ENCODE measurements at places on chromosomes 12 and 14. TPM values are rescaled to one million over a fixed set of nuclear protein-coding genes. Genes with fewer than 3 reads are reported as not detected.

GRCh38 chr12:56146492-56147460 lies 5.6 kb upstream of the MYL6B start:
- no peak for DNase-seq

- DNase-seq, result no peak
Measured at GRCh38 chr14:87955501-87955900, 37.5 kb downstream of the GALC start.

- no peak for DNase-seq
Measured at GRCh38 chr12:51692016-51692415, 101.0 kb downstream of the SCN8A start.

- DNase-seq, result no peak
Measured at GRCh38 chr14:104784218-104784568, 11.4 kb downstream of the AKT1 start.

- no peak for DNase-seq
Measured at GRCh38 chr12:3207858-3208257, 130.7 kb downstream of the TSPAN9 start.

GRCh38 chr12:108321688-108322087 lies 17.4 kb downstream of the CMKLR1 start:
- no peak for DNase-seq

GRCh38 chr12:77608271-77608824 lies 222.3 kb upstream of the NAV3 start:
- DNase-seq, result no peak

DNA sequence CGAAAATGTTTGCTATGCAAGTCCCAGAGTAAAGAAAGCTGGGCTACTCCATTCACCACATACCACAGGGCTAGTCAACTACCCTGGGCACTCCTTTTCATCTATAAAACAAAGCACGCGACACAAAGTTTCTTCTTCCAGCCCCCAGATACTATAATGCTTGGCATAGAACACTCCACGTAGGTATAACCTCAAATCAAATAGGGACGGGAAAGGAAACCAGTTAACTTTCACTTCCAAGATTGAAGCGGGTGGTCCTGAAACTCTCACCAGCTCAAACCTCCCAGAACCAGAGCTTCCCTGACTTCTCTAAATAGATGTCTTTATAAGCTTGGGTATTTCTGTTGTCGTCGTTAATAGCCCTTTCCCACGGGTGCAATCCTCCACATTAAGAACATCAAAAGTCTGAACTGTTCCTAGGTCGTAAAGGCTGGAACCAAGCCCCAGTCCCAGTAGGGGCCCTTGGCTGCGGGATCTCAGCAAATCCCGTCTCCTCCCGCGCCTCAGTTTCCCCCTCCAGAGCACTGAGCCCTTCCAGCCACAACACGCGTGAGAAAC lies 647 bp downstream of the LGMN start:
- no peak for DNase-seq

- DNase-seq, result no peak
Measured at GRCh38 chr12:3761116-3761735, 8.3 kb upstream of the CRACR2A start.

DNA sequence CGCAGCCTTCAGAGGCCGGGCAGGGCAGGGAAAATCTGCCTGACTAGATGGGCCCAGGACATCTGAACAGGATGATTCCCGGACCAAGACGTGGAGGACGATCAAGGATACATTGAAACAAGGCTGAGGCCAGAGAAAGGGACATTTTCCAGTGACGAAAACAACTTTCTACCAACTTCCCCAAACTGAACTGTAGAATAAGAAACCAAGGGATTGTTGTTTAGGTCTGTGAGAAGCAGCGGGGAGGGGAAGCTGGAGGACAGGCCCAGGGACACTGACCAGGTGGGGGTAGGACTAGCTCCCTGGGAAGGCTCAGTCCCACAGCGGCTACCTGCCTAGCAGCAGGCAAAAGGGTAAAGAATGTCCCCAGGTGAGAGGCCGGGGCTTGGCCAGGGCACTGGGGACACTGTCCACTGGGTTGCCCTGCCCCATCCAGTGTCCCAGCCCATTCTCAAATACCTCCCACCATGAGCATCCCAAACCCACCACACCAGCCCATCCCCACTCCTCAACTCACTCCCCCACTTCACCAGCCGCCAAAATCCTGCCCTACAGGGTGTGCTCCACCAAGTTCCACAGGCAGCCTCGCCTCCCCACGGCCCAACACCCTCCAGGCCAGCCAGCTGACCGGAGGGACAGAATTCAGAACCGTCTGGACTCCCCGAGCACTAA lies 995 bp downstream of the TNFRSF1A start:
- DNase-seq, result no peak

- DNase-seq, result no peak
Measured at GRCh38 chr12:44775901-44776300, 100.2 kb downstream of the NELL2 start.

GRCh38 chr12:76786986-76787385 lies 23.1 kb downstream of the ZDHHC17 start:
- DNase-seq, result no peak

GRCh38 chr12:14665354-14666348 lies 30.7 kb downstream of the GUCY2C start:
- no peak for DNase-seq

DNA sequence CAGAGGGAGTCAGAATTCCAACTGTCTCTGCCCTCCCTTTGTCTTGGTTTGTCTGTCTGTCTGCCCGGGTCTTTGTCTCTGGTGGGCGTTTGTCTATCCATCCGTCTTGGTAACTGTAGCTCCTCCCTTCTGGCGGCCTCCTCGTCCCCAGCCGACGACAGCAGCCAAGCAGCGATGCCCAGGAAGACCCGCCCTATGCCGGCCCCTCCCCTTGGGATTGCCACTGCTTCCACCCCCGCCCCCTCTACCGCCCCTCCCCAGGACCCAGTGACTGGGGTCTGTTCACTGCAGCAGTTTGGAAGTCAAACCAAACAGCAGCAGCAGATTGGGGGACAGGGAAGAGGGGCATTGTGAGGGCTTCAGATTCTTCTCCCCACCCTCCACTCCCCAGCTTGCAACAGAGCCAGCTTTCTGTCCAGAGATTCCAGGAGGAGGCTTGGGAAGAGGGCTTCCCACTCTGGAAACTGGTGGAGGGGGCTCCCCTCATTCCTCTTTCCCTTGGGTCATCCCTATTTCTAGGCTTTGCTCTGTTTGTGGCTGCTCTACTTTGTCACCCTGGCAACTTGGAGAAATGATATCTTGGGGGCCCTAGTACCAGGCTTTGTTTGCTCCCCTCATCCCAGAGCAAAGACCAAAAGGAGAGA lies 2.4 kb upstream of the RARG start:
- no peak for DNase-seq

DNA sequence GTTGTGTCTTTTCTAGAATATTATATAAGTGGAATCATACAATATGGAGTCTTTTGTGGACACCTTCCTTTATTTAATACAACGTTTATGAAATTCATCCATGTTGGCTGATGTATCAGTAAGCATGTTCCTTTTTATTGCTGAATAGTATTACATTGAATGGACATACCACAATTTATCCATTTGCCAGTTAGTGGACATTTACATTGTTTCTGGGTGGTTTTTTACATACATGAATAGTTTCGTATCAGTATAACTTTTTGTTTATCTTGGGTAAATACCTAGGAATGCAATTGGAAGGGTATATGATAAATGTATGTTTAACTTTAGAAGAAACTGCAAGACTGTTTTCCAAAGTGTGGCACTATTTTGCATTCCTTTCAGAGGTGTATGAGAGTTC lies 23.1 kb downstream of the IQSEC3 start:
- DNase-seq, result no peak

- no peak for DNase-seq
Measured at GRCh38 chr14:81571437-81571836, 37.8 kb upstream of the SEL1L start.

GRCh38 chr12:124004233-124004875 lies 31.3 kb downstream of the ZNF664 start:
- DNase-seq, result no peak

DNA sequence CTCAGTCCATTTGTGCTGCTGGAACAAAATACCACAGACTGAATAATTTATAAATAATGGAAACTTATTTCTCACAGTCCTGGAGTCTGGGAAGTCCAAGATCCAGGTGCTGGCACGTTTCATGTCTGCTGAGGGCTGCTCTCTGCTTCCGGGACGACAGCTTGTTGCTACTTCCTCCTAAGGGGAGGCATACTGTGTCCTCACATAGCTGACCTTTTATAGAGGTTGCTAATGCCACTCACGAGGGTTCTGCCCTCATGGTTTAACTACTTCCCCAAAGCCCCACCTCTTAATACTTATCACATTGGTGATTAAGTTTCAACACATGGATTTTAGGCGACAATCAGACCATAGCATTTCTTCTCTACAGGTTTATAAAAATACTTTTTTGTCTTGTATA lies 411.1 kb downstream of the NRXN3 start:
- DNase-seq, result no peak

DNA sequence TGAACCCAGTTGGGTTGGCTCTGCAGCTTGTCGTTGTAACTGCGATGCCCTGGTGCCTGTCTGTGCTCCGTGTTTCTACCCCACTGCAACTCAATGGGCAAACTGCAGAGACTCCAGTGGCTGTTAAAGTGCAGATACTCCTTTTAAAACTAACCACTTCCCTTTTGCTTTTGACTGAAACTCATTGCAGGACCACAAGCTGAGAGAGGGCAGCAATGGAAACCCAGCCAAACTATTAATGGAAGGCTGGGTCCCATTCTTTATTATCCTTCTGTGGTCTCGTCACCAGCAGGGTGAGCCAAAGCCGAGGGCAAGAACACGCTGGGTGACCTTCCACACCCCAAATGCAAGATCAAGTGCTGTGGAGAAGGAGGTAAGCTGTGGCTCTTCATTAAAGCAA lies 910.4 kb downstream of the VRK1 start:
- no peak for DNase-seq

- no peak for DNase-seq
Measured at GRCh38 chr12:113748707-113749432, 217.3 kb downstream of the RBM19 start.

DNA sequence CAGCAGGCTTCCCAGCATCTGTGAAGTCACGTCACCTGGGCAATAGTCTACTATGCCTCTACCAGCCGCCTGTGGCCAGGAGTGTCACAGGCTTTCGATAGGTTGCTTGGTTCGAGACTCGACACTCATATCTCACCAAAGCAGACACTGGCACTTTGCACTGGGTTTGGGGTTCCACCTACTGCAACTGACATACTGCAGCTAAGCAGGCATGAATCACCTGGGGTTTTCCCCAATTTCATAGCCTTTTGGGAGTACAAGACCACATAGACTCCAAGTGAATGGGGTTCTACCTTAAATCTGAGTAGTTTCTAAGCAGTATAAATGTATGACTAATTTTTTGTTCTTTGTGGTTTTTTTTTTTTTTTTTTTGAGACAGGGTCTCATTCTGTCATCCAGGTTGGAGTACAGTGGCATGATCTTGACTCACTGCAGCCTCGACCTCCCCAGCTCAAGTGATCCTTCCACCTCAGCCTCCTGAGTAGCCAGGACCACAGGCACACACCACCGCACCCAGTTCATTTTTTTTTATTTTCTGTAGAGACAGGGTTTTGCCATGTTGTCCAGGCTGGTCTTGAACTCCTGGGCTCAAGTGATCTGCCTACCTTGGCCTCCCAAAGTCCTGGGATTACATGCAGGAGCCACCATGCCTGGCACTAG lies 32.1 kb downstream of the DMAC2L start:
- DNase-seq, result no peak

GRCh38 chr12:121534495-121535148 lies 46.2 kb downstream of the KDM2B start:
- no peak for DNase-seq

DNA sequence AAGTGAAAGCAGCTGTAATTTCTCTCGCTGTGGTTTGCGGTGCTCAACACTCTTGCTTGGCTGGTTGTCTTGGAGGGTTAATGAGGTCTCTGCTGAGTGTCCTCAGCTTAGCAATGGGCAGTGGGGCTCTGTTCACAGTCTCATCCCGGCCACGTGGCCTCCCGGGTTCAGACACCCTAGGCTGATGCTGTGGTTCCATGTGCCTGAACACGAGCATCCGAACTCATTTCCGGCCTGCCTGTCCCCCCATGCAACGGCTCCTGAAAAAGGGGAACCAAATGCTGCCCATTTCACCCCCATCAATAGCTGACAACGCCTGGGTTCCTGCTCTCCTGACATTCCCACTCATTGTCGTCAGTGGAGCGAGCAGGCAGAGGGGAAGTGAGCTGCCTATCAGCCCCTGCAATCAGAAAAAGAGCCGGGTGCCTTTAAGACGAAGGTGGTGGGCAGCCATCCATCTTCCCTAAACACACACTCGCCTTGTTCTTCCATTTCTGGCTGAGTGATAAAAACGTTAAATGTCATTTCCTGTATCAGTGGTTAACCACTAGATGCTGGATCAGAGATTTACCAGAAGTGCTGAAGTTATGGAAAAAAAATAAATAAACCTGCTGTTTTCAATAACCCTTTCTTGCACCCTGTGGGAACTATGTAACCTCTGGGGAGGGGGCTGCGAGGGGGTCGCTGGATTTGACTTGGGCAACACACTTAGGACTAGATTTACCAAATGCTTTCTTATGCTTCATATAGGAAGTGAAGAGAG lies 60.3 kb upstream of the BCL2L14 start:
- peak; percentile 88 for DNase-seq

DNA sequence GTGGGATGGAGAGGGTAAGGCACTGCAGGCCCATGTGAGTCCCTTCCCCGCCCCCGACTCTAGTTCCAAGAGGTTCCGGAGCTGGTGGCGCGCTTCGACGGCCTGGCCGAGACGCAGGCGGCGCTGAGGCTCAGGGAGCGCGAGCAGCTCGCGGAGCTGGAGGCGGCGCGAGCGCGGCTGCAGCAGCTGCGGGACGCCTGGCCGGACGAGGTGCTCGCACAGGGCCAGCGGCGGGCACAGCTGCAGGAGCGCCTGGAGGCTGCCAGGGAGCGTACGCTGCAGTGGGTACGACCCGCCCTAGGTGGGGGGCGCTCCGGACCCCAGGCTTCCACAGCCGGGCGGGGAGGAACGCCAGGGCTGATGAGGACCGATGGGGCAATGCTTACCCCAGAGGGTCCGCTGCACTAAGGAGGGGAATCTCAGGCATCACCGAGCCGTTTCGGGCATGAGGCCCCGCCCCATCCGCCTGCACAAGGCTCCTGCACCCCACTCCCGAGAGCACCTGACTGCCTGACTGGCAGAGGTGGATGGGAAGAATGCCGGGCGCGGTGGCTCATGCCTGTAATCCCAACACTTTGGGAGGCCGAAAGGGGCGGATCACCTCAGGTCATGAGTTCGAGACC lies 4.9 kb downstream of the CFAP73 start:
- DNase-seq, result no peak

The RPGRIP1 gene
- 0.17 TPM for total RNA-seq

The LRRIQ1 gene
- total RNA-seq, result not detected

The BBOF1 gene
- total RNA-seq, result 0.48 TPM

The KCNC2 gene
- total RNA-seq, result not detected

The RASSF8 gene
- 3.5 TPM for total RNA-seq

The RECQL gene
- total RNA-seq, result 67.3 TPM

The BHLHE41 gene
- not detected for total RNA-seq

The ACOT6 gene
- total RNA-seq, result not detected

The DLK1 gene
- not detected for total RNA-seq

The ABCC9 gene
- total RNA-seq, result not detected

The GYS2 gene
- not detected for total RNA-seq
